Midbrain (tissue), 1 donor: ENCODE measurements at places on chromosomes 7 and 10.

DNA sequence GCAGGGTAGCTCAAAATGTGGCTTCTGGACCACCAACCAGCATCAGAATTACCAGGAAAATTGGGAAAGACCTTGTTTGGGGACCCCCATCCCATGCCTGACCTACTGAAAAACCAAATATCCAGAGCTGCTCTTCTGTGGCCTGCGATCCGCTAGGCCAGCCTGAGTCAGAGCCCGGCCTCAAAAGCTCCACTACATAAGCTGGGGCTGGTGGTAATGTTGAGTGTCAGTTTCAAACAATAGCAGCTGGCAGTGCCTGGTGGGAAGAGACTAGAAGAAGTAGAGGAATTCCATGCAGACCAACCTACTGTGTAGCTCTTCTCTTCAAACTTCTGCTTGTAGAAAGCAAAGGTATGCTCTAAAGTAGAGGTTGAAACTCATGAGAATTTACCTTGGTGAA, 52.0 kb downstream of the KLRG2 start:
- DNase-seq, result peak; percentile 46

- no peak for DNase-seq
Observed at GRCh38 chr10:4775808-4776207, 50.2 kb upstream of the AKR1E2 start.

DNA sequence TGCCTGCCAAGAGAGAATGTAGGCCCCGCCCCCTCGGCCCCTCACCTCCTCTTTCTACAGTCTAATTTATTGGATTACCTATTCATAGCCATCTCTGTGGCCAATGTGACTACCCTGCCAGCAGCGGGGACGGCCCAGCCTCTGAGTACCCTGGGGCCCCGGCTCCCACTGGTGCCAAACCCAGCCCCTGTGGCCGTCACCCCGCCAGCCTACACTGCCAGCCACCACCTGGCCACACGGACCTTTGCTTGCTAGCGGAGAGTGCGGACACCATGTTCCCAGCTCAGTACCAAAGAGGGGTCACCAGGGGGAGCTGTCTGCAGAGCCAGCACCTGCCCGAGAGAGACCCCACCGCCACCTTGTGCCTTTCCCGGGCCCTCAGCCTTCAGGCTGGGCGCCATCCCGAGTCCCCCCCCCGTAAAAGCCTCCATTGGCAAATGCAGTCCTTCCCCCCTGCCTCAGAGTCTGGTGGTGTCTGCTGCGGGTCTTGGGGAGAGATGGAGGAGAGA, 511.1 kb downstream of the ZNF37A start:
- DNase-seq, result no peak

DNA sequence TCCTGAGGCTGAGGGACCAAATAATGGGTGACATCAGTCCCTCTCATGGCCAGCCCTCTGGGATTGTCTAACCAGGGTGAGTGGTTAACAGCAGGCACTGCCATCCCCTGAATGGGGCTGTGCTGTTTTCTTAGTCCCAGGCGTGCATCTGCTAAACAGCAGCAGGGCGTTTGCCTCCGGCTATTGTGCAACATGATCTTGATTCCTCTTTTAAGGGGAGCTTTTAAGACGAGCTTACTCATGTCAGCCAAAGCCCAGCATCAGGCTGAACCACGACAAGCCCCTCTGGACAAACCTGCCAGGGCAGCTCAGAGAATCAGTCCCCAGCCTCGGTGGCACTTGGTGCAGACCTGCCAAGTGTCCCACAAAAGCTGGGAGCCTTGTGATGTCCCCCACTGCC, 16.2 kb upstream of the IGFBP3 start:
- DNase-seq, result no peak

GRCh38 chr10:71390461-71390835, 6.3 kb upstream of the CDH23 start:
- peak; percentile 46 for DNase-seq

- DNase-seq, result no peak
Observed at GRCh38 chr10:125101581-125101980, 58.8 kb downstream of the CTBP2 start.

DNA sequence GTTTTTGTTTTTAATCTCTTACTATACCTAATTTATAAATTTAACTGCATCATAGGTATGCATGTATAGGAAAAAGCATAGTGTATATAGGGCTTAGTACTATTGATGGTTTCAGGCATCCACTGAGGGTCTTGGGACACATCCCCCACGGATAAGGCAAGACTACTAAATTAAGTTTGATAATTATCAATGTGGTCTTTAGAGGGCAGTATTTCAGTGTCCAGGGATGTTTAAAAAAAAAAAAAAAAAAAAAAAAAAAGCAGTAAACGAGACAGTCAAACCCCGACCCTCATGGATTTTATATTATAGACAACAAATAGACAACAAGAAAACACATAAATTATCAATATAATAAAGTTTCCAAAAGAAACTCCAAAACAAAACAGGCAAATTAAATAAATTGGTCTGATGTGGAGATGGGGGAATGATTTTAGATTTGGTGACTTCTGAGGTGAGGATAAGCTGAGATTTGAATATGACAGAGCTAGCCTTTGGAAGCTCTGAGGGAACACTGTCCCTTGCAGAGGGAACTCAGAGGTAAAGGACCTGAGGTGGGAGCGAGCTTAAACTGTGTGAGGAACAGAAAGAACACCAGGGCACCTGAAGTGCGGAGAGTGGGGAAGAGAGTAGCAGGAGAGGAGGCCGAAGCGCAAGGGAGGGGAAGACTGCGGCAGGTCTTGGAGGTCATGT, 14.8 kb downstream of the ACSM6 start:
- no peak for DNase-seq

DNA sequence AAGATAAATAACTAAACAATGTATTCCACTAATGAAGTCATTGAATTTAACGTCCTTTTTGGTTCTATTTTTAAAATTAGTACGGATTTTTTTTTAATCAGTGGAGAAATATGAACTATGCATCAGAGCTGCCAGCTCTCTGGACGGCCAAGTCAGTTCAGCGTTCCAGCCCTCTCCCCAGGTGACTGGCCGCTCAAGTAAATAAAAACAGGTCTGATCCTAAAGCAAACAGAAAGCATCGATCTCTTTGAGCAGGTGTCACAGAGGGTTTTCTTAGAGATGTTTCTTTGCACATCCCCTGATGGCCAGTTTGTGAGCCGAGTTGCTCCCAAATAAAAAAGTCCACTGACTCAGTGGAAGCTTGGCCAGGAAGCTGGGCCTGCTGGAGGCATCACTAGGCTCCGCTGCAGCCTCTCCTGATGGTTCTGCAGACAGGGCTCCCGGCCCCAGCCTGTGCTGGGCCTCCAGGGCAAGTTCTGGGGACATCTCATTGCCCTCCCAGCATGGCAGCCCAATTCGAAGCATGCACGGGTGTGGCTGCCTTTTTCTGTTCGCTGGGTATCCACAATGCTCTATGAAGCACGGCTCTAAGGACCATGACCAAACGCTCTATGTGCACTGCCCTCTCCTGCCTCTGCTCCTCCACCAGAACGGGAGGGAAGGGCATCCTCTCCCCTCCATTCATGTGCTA, 74.7 kb upstream of the PPP2R2D start:
- no peak for DNase-seq

GRCh38 chr10:43377424-43377883, 6.0 kb downstream of the FXYD4 start:
- no peak for DNase-seq

GRCh38 chr10:17175551-17175950, 25.9 kb downstream of the TRDMT1 start:
- DNase-seq, result no peak

DNA sequence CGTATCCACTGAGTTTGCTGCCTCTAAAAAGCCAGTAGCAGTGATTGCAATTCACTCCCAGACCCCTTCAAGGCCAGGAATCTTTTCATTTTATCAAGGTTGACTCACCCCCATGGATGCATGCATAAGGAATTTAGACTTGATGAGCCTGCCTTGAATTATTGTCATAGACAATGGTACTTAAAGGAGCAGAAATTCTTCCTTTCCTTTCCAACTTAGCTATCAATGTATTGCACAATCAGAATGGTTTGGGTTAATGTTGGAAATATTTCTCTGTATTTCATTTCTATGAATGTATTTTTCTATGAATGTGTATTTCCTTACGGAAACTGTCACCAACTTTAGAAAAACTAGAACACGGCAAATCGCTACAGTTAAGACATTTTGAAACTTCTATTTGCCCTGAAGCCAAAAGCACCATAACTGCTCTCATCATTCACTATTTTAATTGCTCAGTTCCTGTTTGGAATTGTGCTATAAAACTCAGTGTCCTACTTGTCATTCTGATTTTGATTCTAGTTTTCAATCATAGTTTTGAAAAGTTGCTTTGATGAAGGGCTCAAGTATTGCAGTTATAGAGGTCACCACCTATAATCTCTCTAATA, 355.7 kb upstream of the AKR1E2 start:
- DNase-seq, result no peak

DNA sequence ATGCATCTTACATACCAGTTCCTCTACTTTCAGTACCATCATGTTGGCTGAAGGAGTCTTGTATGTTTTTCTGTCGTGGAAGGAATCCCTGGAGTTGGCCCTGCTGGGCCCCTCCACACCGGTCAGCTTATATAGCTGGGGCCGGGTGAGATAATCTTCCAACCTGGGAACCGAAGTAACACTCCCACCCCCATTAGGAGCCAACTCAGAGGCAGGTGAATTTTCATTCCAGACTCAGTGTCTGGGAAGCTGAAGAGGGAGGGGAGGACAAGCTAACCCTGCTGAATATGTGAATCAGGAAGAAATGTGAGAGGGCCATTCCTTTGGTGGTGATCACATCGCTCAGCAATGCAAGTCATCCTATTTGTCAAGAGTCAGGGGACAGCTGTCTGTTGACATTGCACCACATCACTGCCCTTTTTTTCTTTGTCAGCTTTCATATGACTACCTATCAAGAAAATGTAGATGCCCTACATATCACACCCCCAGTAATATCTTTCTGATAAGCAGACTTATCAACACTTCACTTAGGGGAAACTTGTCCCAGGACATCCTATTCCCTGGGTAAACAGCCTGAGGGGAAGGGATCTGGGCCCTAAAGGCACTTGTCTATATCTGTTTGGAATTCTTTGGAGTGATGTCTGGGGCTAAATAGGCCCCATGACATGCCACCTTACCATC, at the start of gene ANKRD1:
Gene ANKRD1, minus strand, starts transcription at position 102 of the 681 bp plus-strand sequence. Its CDS starts 60 bp downstream, at position 42.
- DNase-seq, result no peak

DNA sequence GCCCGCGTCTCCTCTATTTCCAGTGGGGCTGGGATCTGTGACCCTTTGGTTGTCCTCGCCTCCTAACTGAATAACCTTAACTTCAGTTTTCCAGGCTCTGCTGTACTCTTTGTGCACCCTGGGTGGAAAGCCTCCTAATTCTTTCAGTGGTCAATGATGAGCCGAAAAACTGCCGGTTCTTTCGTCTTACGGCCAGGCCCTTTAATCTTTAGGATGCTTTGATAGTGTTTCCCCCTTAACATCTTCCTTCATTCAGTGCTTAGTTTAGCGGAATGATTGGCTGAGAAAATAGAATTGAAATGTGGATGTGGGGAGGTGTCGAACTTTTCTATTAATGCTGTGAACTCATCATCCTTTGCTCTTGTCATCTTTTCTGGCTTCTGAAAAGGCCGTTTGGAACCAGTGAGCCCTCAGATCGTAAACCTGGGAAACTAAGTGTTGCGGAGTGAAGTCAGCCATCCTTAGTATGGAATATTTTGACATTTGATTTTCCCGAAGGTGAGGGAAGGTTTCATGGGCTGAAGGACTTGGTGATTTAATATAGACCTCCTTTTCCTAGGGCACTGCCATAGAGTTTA, 847 bp downstream of the GARS1 start:
- DNase-seq, result no peak

GRCh38 chr7:25802473-25802872, 349.5 kb upstream of the NFE2L3 start:
- DNase-seq, result no peak

DNA sequence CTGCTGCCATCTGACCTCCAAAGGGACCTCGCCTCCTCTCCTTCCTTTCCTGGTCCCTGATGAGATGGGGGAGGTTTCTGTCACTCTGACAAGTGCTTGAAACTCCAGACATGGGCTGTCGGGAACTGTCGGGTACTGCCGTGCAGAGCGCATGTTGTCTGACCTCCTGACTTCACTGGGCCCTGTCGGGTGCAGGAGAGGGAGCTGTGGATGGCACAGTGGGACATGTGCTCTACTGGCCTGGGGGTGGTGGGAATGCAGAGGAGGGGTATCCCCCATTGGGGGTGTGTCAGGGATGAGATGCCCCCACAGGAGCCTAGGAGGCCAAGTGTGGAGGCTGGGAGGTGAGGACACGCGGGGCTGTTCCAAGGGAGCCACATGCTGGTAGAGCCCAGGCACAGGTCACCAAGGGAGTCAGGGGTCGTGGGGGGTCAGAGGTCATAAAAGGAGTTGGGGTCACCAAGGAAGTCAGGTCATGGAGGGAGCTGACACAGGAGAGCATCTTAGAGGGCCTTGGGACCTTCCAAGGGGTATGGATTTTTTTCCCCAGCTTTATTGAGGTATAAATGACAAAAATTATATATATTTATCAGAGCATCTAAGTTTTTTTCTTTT, 30.9 kb downstream of the TMEM120A start:
- DNase-seq, result no peak

DNA sequence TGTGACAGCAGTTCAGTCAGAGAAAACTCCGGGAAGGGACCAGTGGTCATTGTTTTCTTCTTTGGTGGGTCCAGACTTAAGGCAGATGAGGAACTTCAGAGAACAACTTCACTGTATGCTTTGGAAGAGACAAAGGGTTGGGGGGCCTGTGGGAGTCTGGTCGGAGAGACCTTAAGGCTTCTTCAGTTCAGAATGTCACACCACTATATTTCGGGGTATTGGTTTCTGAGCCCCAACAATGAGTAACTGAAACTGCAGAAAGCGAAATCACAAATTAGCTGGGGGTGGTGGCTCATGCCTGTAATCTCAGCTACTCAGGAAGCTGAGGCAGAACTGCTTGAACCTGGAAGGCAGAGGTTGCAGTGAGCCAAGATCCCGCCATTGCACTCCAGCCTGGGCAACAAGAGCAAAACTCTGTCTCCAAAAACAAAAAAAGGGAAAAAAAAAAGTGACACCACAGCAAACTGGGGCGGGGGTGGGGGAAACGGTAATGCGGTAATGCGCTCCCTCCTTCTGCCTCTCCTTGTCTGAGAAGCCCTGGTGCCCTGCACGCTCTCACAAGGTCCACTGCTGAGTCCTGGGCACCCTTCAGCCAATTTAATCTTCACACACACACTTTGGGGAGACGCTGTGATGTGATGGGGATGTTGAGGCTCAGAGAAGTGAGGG, 2.2 kb upstream of the ADIRF start:
- DNase-seq, result no peak

DNA sequence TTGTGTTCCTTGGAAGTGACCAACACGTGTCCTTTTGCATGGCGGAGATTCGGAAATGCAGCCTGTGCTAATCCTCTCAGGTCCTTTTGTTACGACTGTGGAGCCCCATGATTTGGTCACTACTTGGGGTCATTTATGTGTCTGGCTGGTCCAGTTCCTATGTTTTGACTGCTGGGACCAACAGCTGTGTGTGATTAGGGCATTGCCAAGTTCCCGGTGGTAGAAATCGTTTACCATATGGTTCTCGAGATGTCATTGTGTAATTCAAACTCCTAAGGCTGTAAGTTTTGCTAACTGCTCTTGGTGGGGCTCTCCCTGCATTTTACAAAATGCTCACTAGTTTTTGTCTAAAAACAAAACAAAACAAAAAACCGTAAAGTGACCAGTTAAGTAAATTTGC, 62.0 kb downstream of the CCNY start:
- no peak for DNase-seq
